Naive B cell (primary cell): ENCODE measurements at places on chromosomes 13 and 19. TPM values are rescaled to one million over a fixed set of nuclear protein-coding genes. Genes with fewer than 3 reads are reported as not detected.

TNNT1 gene
- polyA plus RNA-seq = not detected

THAP8 gene
- 3.7 TPM for polyA plus RNA-seq

PLA2G4C gene
- polyA plus RNA-seq = 1.6 TPM

OR10H2 gene
- not detected for polyA plus RNA-seq

ZBTB45 gene
- 4.6 TPM for polyA plus RNA-seq
